ENCODE measurements at places on chromosomes 3 and 15.

DNA sequence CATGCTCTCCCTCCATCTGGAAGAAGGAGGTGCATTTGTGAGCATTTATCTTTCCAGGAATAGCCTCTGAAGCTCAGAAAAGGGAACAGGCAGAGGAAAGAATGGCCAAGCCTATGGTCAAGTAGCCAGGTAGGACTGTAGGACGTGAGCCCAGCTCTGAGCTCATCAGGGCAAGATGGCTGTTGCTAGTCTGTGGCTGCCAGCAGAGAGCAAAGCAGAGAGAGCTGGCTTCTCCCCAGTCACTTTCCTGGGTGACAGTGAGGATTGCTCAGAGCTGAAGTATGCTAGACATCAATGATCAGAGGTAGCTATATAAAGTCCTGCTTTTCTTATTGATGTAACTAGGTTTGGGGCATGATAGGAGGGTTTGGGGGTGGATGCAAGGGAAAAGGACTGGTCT lies 146.1 kb upstream of the SLC24A5 start:
- DNase-seq = no peak

GRCh38 chr3:179045719-179046402 lies 25.7 kb downstream of the ZMAT3 start:
- DNase-seq = no peak

DNA sequence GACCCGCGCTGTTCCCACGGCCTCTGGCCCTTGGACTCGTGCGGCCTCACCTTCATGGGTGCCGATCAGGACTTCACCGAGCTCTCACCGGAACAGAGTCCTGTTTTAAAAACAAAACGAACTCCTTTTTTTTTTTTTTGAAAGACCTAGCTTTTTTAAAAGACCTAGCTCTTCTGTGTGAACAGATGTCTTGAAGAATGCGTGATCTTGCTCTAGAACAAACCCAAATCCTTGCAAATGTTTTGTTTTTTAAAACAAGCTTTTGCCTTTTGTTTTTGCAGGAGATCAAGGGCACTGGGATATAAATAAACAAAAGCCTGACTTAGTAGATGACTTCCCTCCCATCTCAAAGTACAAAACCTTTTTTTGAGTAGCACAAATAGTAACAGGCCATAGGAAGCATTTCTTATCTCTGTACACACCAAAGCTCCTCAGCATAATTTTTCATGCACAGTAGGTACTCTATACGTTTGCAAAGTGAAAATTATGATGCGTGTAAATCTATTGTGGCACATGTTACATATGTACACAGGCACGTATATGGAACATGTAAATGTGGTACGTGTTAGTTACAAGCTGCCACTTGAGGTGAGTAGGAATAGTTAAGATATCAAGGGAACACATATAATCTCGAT lies 1.1 kb upstream of the MSL2 start:
- no peak for DNase-seq

GRCh38 chr3:133833267-133833666 lies 27.7 kb downstream of the SRPRB start:
- DNase-seq = no peak

GRCh38 chr15:98779463-98780071 lies 131.2 kb downstream of the IGF1R start:
- peak; percentile 77 for DNase-seq

DNA sequence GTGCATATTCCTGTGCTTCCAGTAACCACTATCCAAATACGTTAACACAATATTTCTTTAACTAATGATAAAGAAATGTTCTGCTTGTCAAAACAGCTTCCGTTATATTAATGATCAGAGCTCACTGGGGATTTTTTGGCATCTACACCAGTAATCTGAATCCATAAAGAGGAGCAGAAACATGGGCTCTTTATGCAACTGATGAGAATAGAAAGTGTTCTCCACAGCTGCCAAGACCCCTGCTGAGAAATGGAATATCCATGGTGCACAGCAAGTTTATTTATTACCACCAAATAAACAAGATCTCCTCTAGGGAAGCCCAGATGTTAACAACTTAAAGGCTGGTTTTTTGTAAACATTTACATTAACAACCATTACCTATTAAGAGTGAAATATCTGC lies 54.5 kb downstream of the ALDH1A2 start:
- no peak for DNase-seq

DNA sequence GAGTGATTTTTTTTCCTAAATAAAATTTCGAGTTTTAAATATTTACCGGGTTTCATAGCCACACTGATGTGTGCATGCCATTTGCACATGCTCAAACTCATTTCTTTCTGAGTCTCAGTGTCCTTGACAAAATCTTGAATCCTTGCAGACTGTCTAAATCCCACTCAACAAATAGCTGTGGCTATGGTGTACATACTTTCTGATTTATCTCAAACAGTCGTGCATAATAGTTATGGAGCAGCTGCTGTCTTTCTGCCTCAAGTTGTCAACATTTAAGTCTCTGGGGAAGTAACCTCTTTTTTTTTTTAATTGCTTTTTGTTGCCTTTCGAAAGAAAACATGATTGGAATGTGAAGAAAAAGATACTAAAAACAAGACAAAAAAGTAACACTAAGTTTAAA lies 52.8 kb upstream of the UTS2B start:
- DNase-seq = no peak

- no peak for DNase-seq
Observed at GRCh38 chr3:60584250-60584649, 667.0 kb downstream of the FHIT start.

- DNase-seq = no peak
Observed at GRCh38 chr3:127536830-127537812, 53.4 kb downstream of the TPRA1 start.

GRCh38 chr15:60264088-60264487 lies 133.7 kb downstream of the ANXA2 start:
- no peak for DNase-seq

DNA sequence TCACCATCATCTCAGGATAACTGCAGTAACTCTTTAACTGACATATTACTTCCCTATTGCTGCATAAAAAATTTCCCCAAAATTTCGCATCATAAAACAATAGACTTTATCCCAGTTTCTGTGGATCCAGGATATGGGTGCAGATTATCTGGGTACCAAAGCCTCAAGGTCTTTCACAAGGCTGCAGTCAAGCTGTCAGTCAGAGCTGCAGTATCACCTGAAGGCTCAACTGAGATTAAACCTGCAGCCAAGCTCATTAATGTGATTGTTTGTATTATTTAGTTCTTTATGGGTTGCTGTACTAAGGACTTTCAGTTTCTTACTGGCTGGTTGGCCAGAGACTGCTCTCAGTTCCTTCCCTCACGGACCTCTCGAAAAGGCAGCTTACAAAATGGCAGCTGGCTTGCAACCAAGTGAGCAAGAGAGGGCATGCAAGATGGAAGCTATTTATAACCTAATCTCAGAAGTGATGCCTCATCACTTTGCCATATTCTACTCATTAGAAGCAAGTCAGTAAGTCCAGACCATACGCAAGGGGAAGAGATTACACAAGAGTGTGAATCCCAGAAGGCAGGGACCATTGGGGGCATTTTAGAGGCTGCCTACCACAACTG lies 54.9 kb downstream of the DCUN1D1 start:
- no peak for DNase-seq

GRCh38 chr3:60657972-60658371 lies 593.3 kb downstream of the FHIT start:
- no peak for DNase-seq

GRCh38 chr3:29591579-29591978 lies 310.7 kb downstream of the RBMS3 start:
- DNase-seq = no peak

- no peak for DNase-seq
Observed at GRCh38 chr3:178392511-178392926, 143.7 kb upstream of the KCNMB2 start.

DNA sequence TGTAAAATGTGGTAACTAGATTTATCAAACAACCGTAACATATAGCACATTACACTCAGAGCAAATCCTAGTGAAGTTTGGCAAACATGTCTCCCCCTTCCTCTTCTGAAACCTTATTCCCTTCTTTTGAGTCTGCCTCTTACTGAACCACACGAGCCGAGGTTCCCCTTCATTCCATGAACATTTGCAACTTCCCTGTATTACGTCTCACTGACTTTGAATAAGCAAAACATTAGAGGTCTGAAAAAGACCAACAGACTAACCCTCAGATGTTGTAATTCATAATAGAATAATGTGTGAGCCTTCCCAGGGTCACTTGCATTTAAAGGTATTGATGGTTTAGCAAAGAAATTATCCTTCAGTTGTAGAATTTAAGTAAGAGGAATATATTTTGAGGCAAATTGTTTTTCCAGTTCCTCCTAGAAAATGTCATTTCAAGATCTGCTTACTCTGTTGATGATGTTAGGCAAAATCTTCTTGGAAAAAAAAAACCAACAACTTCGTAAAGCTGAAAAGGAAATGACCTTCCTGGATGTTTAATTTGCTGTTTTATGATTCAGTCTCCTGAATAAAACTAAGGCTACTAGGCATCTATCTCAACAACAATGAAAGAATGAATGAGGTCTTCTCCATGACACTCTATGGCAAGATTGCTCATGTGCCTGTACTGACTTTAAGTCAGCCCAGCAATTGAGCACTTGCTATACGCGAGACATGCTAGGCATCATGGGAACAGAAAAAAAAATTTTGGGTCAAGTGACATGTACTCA lies 296.9 kb upstream of the NECTIN3 start:
- no peak for DNase-seq

DNA sequence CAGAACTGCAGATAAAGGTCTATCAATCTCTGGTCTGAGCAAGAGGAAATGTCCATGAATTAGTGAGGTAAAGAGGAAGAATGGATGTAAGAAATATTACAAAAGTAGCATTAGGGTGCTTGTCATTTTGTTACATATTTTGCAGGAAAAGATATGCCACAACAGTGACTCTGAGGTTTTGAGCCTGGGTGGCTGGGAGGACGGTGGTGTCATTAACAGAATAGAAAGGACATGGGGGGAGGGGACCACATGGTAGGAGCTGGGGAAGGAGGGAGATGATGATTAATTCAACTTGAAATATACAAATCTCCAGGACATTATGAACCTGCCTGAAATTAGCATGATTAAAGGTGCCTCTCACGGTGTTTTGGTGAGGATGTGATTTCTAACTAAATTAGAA lies 245.5 kb upstream of the MDFIC2 start:
- no peak for DNase-seq

DNA sequence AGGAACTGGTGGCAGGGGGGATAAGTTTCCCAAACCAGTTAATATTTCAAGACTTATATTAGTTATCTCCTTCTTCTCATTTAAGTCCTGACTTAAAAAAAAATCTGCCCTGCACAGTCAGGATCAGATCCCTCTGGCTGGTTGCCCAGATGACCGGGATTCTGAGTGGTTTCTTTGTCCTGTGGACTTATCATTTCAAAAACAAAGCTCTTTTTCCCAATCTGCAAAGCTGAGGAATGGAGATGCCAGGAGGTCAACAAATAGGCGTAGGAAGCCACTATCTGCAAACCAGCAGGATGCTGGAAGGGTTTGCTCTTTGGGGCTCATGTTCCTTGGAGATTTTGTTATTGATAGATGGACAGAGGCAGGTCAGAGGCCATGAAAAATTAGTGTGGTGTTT lies 5.8 kb downstream of the C3orf20 start:
- DNase-seq = no peak

GRCh38 chr15:91874992-91875660 lies 21.6 kb downstream of the SLCO3A1 start:
- no peak for DNase-seq

- no peak for DNase-seq
Observed at GRCh38 chr3:197811343-197811742, 20.3 kb downstream of the LRCH3 start.

DNA sequence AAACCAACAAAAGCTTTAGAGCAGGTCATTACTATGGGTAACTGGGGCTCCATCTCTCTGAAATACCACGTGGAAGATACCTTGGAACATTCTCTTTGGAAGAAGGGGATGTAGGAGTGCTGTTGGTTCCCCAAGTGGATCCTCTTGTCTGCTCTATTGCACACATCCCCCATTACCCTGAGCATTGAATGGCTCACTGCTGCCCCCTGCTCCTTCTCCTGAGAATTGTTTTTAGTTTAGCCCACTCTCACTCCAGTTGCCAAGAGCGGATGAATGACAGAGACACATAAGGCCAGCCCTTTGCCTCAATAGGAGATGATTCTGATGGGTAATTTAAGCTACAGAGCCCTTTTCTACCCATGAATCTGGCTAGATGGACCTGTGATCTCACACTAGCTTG lies 135.6 kb upstream of the SUCLG2 start:
- no peak for DNase-seq

DNA sequence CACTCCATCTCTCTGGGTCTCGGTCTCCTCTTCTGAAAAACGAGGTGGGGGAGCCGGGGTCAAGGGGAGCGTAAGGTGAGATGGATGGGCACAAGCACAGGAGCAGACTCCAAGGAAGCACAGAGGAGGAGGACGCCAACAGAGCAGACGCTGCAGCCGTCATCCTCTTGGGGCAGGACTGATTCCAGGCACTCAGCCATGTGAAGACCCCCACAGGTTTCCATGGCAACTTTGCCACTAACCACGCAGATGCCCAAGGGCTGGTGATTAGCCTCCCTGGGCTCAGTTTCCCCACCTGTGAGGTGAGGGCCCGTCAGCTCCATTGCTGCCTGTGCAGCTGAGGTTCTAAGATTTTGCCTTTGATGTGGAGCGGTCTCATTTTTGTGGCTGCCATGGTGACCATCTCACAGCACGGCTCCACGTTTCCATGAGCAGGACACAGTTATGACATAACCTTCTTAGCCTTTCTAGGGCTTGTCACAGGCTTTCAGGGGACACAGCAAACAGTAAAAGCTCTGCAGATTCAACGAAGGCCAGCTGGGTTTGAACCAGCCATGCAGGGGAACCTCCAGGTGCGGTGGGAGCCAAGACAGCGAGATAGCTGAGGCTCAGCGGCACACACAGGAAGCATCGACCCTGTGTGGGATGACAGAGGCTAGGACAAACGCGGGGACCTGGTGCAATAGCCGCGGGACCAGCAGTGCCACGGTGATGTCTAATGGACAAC lies 170.3 kb downstream of the NUP210 start:
- no peak for DNase-seq

DNA sequence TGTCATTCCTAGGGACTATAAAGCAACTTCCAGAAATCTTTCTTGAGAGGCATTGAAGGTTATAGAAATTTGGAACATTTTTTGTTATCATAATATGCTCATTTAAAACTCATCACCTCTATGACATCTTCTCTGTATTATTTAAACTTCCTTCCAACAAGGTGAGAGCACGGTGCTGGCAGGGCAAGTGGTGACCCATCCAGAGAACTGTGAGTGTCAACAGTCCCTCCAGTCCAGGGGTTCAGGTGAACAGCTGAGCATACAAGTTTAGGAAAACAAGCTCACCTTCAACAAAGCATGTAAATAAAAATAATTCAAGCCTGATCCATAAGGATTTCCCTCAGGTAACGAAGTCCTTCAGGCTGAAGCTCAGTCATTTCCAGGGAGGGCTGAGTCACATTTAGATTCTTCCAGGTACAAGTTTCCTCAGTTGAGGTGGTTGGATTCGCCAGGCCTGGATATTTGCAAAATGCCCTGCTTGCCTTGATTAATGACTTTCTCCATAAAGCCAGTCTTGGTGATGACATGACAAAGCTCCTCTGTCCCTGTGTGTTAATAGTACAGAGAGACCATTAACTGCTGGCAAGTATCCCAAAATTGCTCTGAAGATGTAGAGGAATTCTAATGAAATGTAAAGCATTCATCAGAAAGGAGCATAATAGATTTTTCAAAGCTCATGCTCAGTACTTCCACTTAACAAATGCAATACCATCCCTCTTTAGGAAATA lies 263.6 kb upstream of the GADL1 start:
- no peak for DNase-seq

Data from posterior cingulate gyrus (tissue), 11 donors.